ENCODE measurements at places on chromosomes 1 and 21. TPM values are rescaled to one million over a fixed set of nuclear protein-coding genes. Genes with fewer than 3 reads are reported as not detected.
A peak's percentile ranks its signal among the peaks of the same experiment; 100 is the strongest.

Gene RGS18
- 0.28 TPM for total RNA-seq

Gene CSMD2
- total RNA-seq: not detected

Gene MFSD2A
- total RNA-seq: 2.7 TPM

Gene NPHP4
- 16.4 TPM for total RNA-seq

Gene ZBTB8B
- not detected for total RNA-seq

Gene AK5
- 4.7 TPM for total RNA-seq

Gene IL10
- total RNA-seq: 0.17 TPM

Gene VANGL1
- 8.6 TPM for total RNA-seq

Gene SLC6A9
- 1.9 TPM for total RNA-seq

Gene MROH9
- not detected for total RNA-seq

Gene HPCAL4
- total RNA-seq: 4.9 TPM

DNA sequence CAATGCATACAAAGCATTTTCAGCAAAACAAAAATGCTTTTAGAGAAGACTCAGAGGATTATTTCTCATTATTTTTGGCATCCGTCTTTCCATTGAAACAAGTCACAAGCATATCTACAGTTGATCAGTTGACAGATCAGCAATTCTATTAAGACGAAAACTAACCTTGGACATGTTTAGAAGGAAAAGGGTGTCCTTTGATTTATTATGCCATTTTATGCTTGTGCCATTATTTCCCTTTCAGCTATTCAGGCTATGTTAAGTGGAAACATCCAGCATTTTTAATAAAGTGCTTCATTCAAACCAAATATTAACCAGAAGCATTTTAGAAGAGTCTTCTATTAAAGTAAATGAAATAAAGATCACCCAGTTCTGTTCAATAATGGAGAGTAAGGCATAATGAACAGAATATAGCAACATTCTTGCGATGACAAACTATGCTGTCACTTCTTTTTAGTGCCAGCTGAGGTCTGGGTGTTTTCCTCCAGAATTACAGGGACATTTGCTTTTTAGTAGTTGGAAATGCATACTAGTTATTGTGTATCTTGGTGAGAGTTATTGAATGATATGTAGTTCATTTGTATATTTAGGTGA is 481.4 kb downstream of the PLA2G4A start:
- H3K4me3 ChIP-seq: no peak overlapping the region
- no peaks in the 10 kb centered on the region for H3K36me3 ChIP-seq
- no peak overlapping the region for H3K27ac ChIP-seq
- H3K4me1 ChIP-seq: no peaks in the 10 kb centered on the region
- no peaks in the 10 kb centered on the region for H3K27me3 ChIP-seq

GRCh38 chr1:115445090-115445489 is 107.0 kb upstream of the NGF start:
- no peaks in the 10 kb centered on the region for H3K4me1 ChIP-seq
- H3K27me3 ChIP-seq: peaks cover 6% of the 10 kb centered on the region
- H3K27ac ChIP-seq: no peak overlapping the region
- DNase-seq: no peak
- no peaks in the 10 kb centered on the region for H3K36me3 ChIP-seq

- no peak for DNase-seq
- no peak overlapping the region for H3K4me3 ChIP-seq
- no peak overlapping the region for H3K27ac ChIP-seq
- peaks cover 32% of the 10 kb centered on the region for H3K27me3 ChIP-seq
- H3K36me3 ChIP-seq: no peaks in the 10 kb centered on the region
Measured at GRCh38 chr1:10835822-10836421, 39.5 kb upstream of the CASZ1 start.

DNA sequence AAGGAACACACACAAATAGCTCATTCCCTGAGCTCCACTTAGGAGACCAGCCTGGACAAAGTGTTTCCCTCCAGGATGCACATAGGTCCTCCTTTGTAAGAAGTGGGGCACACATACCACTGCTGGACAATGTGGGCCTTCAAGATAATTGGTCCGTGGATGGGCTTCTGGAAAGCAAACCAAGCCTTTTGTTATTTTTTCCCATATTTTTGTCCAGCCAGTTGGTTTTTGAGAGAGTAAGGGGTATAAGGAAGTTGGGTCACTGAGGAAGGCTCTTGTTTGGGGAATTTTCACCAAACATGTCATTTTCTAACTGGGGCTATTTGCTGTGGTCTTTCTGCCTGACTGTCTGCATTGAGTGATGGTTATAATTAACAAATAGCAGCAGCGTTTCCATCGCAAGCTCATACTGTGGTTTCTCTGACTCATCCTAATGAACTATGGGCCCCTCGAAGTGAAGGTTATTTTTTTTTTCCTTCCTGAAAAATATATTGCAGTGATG is 306.3 kb upstream of the DUSP10 start:
- peaks cover 12% of the 10 kb centered on the region for H3K4me1 ChIP-seq
- DNase-seq: no peak
- no peaks in the 10 kb centered on the region for H3K27me3 ChIP-seq
- no peak overlapping the region for H3K4me3 ChIP-seq

GRCh38 chr1:87346130-87346814 is 17.6 kb downstream of the LMO4 start:
- DNase-seq: no peak
- no peaks in the 10 kb centered on the region for H3K27me3 ChIP-seq
- no peak overlapping the region for H3K4me3 ChIP-seq
- peaks cover 2% of the 10 kb centered on the region for H3K4me1 ChIP-seq
- no peak overlapping the region for H3K27ac ChIP-seq

DNA sequence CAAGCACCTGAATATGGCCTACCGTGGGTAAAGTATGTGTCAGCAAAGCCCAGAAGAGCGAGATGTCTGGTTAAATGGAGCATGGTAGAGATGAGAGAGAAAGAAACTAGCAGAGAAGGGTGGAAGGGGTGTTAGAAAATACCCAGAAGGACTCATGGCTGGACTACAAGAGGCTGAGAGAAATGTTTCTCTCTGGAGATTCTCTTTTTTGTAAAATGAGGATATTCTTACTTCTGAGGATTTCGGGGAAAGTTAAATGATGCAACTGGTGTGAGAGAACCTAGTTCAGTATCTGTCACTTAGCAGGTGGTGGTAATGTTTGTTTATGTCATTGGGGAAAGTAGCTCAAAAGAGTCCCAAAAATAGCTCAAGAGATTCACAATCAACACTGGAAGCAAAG is 7.2 kb upstream of the EPS15 start:
- no peaks in the 10 kb centered on the region for H3K27me3 ChIP-seq
- H3K36me3 ChIP-seq: peaks cover 4% of the 10 kb centered on the region
- peaks cover under 1% of the 10 kb centered on the region for H3K4me1 ChIP-seq
- no peak overlapping the region for H3K4me3 ChIP-seq
- no peak overlapping the region for H3K27ac ChIP-seq

DNA sequence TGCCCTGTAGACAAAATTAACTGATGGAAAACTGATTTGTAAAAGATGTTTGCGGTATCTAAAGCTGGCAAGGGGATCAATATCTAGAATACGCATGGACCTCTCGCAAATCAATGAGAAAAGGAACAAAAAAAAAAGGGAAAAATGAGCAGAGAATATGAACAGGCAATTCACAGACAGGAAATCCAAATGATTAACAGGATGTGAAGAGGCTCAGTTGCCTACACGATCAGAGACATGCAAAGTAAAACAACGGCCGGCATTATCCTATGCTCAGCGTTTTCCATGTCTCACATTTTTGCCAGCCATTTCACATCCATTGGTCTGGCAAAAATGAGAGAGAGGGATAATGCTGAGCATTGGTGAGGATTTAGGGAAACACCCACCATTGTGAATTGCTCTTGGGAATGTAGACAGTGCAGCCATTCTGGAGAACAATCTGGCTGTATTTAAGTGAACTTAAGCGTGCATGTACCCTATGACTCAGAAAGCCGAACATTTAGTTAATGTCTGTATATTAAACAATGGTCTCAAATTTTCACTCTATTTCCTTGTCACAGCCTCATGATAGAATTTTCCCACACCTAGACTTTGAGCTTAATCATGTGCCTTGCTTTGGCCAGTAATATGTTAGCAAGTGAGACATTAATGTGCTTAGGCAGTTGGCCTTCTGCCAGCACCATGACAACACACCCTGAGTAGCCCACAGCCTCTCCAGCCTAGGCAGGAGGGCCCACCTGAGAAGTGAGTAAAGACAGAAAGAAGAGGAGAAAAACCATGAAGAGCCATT is 61.0 kb upstream of the NBPF3 start:
- H3K27me3 ChIP-seq: peaks cover 32% of the 10 kb centered on the region
- no peak for DNase-seq
- H3K27ac ChIP-seq: no peak overlapping the region
- no peak overlapping the region for H3K4me3 ChIP-seq
- peaks cover 3% of the 10 kb centered on the region for H3K4me1 ChIP-seq

GRCh38 chr21:27062443-27062842 is 95.6 kb upstream of the ADAMTS5 start:
- DNase-seq: no peak
- H3K4me3 ChIP-seq: no peak overlapping the region
- no peaks in the 10 kb centered on the region for H3K27me3 ChIP-seq
- no peak overlapping the region for H3K27ac ChIP-seq

DNA sequence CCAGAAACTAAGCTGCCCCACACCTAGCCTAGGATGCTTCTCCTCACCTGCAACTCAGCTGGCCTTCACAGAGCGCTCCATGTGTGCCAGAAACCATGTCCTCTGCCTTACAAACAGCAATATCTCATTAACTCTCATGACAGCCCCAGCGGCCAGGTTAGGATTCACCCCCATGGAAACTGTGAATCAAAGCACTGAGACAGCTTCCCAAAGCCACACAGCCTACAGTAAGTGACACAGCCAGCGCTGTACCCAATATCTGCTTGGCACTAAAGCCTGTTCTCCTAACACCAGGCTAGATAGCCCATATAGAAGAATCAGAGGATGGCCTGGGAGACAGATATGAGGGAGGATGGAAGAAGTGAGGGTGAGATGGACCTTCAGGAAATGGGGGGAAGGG is 13.5 kb downstream of the KCNN3 start:
- H3K4me3 ChIP-seq: no peak overlapping the region
- no peaks in the 10 kb centered on the region for H3K27me3 ChIP-seq
- no peaks in the 10 kb centered on the region for H3K36me3 ChIP-seq
- H3K27ac ChIP-seq: no peak overlapping the region
- H3K4me1 ChIP-seq: peaks cover 4% of the 10 kb centered on the region
- DNase-seq: no peak

DNA sequence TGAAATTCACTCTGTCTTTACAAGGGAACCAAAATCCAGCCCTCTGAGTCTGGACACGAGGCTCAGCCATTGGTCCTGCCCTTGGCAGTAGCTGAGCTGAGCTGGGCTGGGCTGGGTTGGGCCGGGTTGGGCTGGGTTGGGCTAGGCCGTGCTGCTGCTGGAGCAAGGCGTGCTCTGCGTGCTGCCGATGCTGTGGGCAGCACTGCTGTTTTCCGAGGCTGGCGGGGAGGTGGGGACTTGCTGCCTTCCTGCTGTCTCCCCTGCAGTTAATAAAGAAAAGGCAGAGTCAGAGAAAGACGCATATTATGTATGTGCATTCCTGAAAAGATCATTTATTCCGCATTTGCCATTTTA is 182.9 kb downstream of the CDC7 start:
- DNase-seq: no peak
- H3K27ac ChIP-seq: no peak overlapping the region
- no peaks in the 10 kb centered on the region for H3K27me3 ChIP-seq
- H3K4me3 ChIP-seq: no peak overlapping the region
- H3K36me3 ChIP-seq: peaks cover 3% of the 10 kb centered on the region

GRCh38 chr1:234605983-234606783 is 3.8 kb downstream of the IRF2BP2 start:
- H3K4me3 ChIP-seq: peak overlapping the region; percentile 95
- DNase-seq: no peak
- H3K36me3 ChIP-seq: peaks cover 41% of the 10 kb centered on the region
- peak overlapping the region; percentile 90 for H3K27ac ChIP-seq
- H3K27me3 ChIP-seq: no peaks in the 10 kb centered on the region
- peaks cover 48% of the 10 kb centered on the region for H3K4me1 ChIP-seq

GRCh38 chr1:203796236-203796605 is 798 bp downstream of the ZBED6 start:
- H3K4me3 ChIP-seq: peak overlapping the region; percentile 99
- DNase-seq: no peak
- H3K4me1 ChIP-seq: peaks cover 40% of the 10 kb centered on the region
- H3K36me3 ChIP-seq: peaks cover 40% of the 10 kb centered on the region
- no peaks in the 10 kb centered on the region for H3K27me3 ChIP-seq

- no peaks in the 10 kb centered on the region for H3K4me1 ChIP-seq
- no peaks in the 10 kb centered on the region for H3K36me3 ChIP-seq
- peaks cover 15% of the 10 kb centered on the region for H3K27me3 ChIP-seq
- H3K27ac ChIP-seq: no peak overlapping the region
- H3K4me3 ChIP-seq: no peak overlapping the region
- no peak for DNase-seq
Measured at GRCh38 chr1:207004931-207005830, 27.4 kb downstream of the C1orf116 start.

DNA sequence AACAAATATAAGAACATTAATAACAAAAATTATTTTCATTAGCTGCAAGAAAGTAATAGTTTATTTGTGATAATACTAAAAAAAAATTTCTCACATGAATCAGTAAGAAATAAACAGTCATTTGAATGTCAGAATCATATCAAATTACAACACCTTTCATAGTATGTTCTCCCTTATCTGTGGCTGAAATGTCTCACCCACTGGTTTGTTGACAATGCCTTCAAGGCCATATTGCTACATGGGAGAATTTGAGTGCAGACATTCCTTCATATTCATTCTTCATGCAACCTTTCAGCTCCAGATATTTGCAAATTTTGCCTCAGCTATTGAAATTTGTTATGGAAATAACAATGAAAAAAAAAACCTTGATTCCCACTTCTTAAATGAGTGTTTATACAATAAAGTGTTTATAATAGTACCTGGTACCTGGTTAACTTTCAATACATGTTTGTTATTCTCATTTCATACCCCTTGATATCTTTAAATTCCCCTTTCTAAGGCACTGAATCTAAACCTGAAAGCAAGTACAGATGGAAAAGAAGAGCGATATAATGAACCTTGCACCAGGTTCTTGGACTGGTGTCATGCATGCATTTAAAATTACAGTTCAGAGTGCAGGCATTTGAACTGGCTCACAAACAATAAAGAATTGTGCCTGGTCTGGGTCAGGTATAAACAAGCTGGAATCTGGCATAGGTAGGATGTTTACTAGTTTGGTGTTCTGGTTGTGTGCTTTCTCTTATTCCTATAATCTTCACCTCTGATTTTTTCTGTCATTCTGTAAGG is 242.2 kb upstream of the ADGRL2 start:
- H3K4me1 ChIP-seq: no peaks in the 10 kb centered on the region
- no peak overlapping the region for H3K27ac ChIP-seq
- no peak overlapping the region for H3K4me3 ChIP-seq
- no peaks in the 10 kb centered on the region for H3K36me3 ChIP-seq
- H3K27me3 ChIP-seq: no peaks in the 10 kb centered on the region
- DNase-seq: no peak

GRCh38 chr1:44826375-44827196 is 16.5 kb downstream of the PTCH2 start:
- no peak overlapping the region for H3K27ac ChIP-seq
- H3K4me1 ChIP-seq: peaks cover 4% of the 10 kb centered on the region
- H3K4me3 ChIP-seq: no peak overlapping the region
- DNase-seq: no peak

GRCh38 chr21:23968008-23968407 is 1639.3 kb downstream of the MRPL39 start:
- peaks cover 4% of the 10 kb centered on the region for H3K36me3 ChIP-seq
- H3K4me1 ChIP-seq: peaks cover 26% of the 10 kb centered on the region
- H3K27me3 ChIP-seq: peaks cover 7% of the 10 kb centered on the region
- H3K4me3 ChIP-seq: no peak overlapping the region

Data from activated naive CD8-positive, alpha-beta T cell treated with anti-CD3 and anti-CD28 coated beads, Interleukin-2, amount 10 ng/mL, durations not matched to agents 7 days and 5 days (primary cell).